Activated T-cell treated with anti-CD3 and anti-CD28 coated beads, Interleukin-2, amount 50 U/mL, for 72 hours (primary cell): ENCODE measurements at places on chromosomes 4 and X. TPM values are rescaled to one million over a fixed set of nuclear protein-coding genes. Genes with fewer than 3 reads are reported as not detected.

The CXCL3 gene
- not detected for total RNA-seq

The MAML3 gene
- total RNA-seq, result 5.5 TPM

The TEX13C gene
- total RNA-seq, result not detected

The DLG3 gene
- total RNA-seq, result 43.8 TPM

The CXorf49B gene
- not detected for total RNA-seq

The LRBA gene
- 56.6 TPM for total RNA-seq

The MMGT1 gene
- 20.1 TPM for total RNA-seq

The KLHL13 gene
- 1.3 TPM for total RNA-seq

The SULT1B1 gene
- total RNA-seq, result 4.5 TPM

The GABRA4 gene
- total RNA-seq, result not detected

The SSX2 gene
- total RNA-seq, result not detected

The QRFPR gene
- not detected for total RNA-seq

The HELQ gene
- 16.1 TPM for total RNA-seq

The TMSB15B gene
- 9.9 TPM for total RNA-seq

The GPAT3 gene
- total RNA-seq, result 1.2 TPM

The IL3RA gene
- 7.5 TPM for total RNA-seq

The TMPRSS11B gene
- total RNA-seq, result not detected

The SHOX gene
- not detected for total RNA-seq

The RS1 gene
- not detected for total RNA-seq

The TCEAL5 gene
- not detected for total RNA-seq

The CFI gene
- total RNA-seq, result 0.81 TPM

The CCNA2 gene
- total RNA-seq, result 74.8 TPM

The FOXR2 gene
- total RNA-seq, result not detected

The GYPA gene
- not detected for total RNA-seq

The RBMX gene
- 296 TPM for total RNA-seq

The TMPRSS11F gene
- not detected for total RNA-seq

The CXXC4 gene
- total RNA-seq, result 0.07 TPM

The CDKL5 gene
- 2.6 TPM for total RNA-seq

The SCD5 gene
- total RNA-seq, result 1.5 TPM

The LDOC1 gene
- 2.3 TPM for total RNA-seq

The SPANXB1 gene
- not detected for total RNA-seq

The IDUA gene
- 11.8 TPM for total RNA-seq

The LRRC66 gene
- 0.77 TPM for total RNA-seq

The SPATA4 gene
- total RNA-seq, result not detected
